ENCODE measurements at places on chromosomes 12 and 14. TPM values are rescaled to one million over a fixed set of nuclear protein-coding genes. Genes with fewer than 3 reads are reported as not detected.

Gene SOX5
- 0.98 TPM for total RNA-seq

DNA sequence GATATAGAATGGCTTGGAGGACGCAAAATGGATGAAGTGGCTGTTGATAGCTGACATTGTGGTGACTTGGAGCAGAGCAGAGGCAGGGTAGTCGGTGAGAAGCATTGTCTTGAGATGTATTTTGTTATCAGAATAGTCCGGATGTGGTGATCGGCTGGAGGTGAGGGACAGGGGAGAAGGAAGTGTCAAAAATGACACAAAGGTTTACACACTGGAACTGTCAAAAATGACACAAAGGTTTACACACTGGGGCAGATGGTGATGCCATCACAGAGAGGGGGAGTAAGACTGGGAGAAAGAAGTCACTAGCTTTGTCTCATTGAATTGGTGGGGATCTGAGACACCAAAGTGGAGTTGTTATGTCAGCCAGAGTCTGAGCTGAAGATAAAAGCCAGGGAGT is 30.1 kb downstream of the CDKL1 start:
- peaks cover 6% of the 10 kb centered on the region for H3K36me3 ChIP-seq
- DNase-seq = no peak
- no peaks in the 10 kb centered on the region for H3K27me3 ChIP-seq
- peaks cover 20% of the 10 kb centered on the region for H3K4me1 ChIP-seq

DNA sequence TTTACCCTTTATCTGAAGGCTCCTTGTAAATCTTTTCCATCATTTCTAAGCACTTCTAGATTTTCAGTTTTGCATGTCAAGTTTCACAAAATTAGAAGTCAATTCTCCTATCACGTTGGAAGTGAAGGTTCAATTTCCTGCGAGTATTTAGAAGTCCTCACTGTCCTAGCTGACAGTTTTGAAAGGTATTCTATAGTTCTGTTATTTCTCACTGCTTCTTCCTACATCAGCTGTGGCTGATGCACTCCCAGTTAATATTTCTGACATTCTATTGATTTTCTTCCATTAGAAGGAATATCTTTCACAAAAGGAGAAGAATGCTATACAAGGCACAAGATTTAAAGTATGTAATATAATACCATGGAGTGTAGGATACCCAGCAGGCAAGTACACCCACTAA is 15.8 kb upstream of the TMCC3 start:
- no peaks in the 10 kb centered on the region for H3K4me1 ChIP-seq
- no peak for DNase-seq
- H3K36me3 ChIP-seq = no peaks in the 10 kb centered on the region
- no peak overlapping the region for H3K4me3 ChIP-seq
- no peak overlapping the region for H3K27ac ChIP-seq

- H3K4me3 ChIP-seq = peak overlapping the region; percentile 96
- H3K36me3 ChIP-seq = no peaks in the 10 kb centered on the region
- DNase-seq = no peak
- H3K27ac ChIP-seq = no peak overlapping the region
- no peaks in the 10 kb centered on the region for H3K27me3 ChIP-seq
- peaks cover 9% of the 10 kb centered on the region for H3K4me1 ChIP-seq
Measured at GRCh38 chr12:25384893-25385248, 134.1 kb upstream of the KRAS start.

Gene ANO2
- total RNA-seq = not detected

DNA sequence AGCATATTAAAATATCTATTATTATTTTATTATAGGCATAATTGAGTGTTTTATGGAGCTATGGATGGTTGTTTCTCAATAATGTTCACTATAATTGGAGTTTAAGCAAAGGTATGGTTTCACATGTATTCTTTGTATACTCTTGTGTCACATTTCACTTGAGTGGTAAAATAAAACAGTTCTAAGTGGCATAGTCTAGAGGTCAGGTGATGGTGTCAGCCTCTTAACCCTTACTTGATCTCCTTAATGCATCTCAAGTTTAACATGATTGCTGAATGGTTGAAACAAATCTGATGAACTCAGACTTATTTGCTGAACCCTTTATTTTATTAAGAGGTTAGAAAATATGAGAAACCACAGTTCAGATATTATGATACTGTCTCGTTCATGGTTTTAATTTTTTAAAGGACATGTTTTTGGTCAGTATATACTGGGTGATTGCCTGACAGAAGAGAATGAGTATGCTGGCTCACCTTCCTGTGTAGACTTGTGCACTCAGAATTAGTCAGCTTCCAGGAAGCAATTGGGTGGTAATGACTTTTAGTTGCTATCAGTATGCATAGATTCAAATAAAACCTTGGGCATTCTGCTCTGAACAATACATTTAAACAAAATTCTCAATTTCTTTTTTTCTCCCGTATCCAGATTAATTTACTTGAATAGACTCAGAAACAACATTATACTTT is 464.6 kb downstream of the PCNX1 start:
- DNase-seq = peak; percentile 74
- H3K27ac ChIP-seq = peak overlapping the region; percentile 95
- no peaks in the 10 kb centered on the region for H3K36me3 ChIP-seq
- H3K27me3 ChIP-seq = no peaks in the 10 kb centered on the region
- H3K4me1 ChIP-seq = peaks cover 11% of the 10 kb centered on the region

GRCh38 chr14:53516261-53516774 is 363.2 kb upstream of the DDHD1 start:
- H3K27me3 ChIP-seq = no peaks in the 10 kb centered on the region
- H3K27ac ChIP-seq = no peak overlapping the region
- DNase-seq = no peak
- H3K4me1 ChIP-seq = peaks cover 4% of the 10 kb centered on the region
- no peak overlapping the region for H3K4me3 ChIP-seq

GRCh38 chr12:73384592-73384991 is 1112.4 kb downstream of the TRHDE start:
- H3K27ac ChIP-seq = no peak overlapping the region
- H3K27me3 ChIP-seq = no peaks in the 10 kb centered on the region
- H3K36me3 ChIP-seq = no peaks in the 10 kb centered on the region
- DNase-seq = no peak

GRCh38 chr12:68932128-68932960 is 627 bp downstream of the CPM start:
- H3K4me3 ChIP-seq = peak overlapping the region; percentile 73
- DNase-seq = no peak
- no peak overlapping the region for H3K27ac ChIP-seq
- H3K36me3 ChIP-seq = no peaks in the 10 kb centered on the region
- H3K4me1 ChIP-seq = no peaks in the 10 kb centered on the region
- H3K27me3 ChIP-seq = no peaks in the 10 kb centered on the region

Gene B3GNT4
- 1.8 TPM for total RNA-seq

Gene CPNE6
- not detected for total RNA-seq

- H3K27me3 ChIP-seq = no peaks in the 10 kb centered on the region
- peaks cover 36% of the 10 kb centered on the region for H3K4me1 ChIP-seq
- DNase-seq = peak; percentile 78
- H3K36me3 ChIP-seq = no peaks in the 10 kb centered on the region
- peak overlapping the region; percentile 36 for H3K27ac ChIP-seq
Measured at GRCh38 chr12:124581307-124582107, 14.1 kb upstream of the NCOR2 start.

Gene OR11H7
- total RNA-seq = not detected

DNA sequence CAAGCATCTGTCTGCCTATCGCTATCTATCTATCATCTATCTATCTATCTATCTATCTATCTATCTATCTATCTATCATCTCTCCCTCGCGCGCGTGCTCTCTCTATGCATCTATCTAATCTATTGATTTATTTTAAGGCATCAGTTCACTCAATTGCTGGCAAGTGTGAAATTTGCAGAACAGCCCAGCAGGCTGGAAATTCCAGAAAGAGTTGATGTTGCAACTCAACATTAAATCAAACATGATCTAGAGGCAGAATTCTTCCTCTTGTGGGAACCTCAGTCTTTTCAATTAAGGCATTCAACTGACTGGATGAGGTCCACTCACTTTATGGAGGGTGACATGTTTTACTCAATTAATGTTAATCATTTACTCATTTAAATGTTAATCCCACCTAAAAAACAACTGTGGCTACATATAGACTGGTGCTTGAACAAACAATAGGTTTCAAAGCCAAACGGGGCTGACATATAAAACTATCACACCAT is 1210.8 kb downstream of the GALC start:
- H3K27ac ChIP-seq = no peak overlapping the region
- no peaks in the 10 kb centered on the region for H3K27me3 ChIP-seq
- no peak for DNase-seq
- H3K36me3 ChIP-seq = no peaks in the 10 kb centered on the region
- peaks cover 29% of the 10 kb centered on the region for H3K4me1 ChIP-seq

Gene KRT5
- 3,552 TPM for total RNA-seq

Gene SCNN1A
- 136 TPM for total RNA-seq

DNA sequence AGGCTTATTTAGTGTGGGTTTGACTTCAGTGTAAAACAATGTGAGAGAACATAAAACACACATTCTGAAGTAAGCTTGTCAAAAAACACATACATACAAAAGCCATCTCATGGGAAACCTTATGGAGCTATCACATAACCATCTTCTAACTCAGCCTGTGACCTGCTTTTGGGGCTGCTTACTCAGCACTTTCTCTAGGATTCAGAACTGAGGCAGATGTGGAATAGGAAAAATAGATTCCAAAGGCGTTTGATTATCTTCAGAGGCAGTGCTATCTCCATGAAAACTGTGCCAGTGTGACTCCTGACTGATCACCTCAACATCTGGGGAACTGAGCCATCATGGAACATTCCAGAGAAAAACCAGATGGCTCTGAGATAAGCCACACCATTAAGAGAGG is 13.5 kb downstream of the HAL start:
- no peak overlapping the region for H3K27ac ChIP-seq
- no peak overlapping the region for H3K4me3 ChIP-seq
- no peaks in the 10 kb centered on the region for H3K27me3 ChIP-seq
- H3K4me1 ChIP-seq = peaks cover 5% of the 10 kb centered on the region
- H3K36me3 ChIP-seq = no peaks in the 10 kb centered on the region
- DNase-seq = no peak

Gene RERGL
- not detected for total RNA-seq

Gene PNP
- total RNA-seq = 63.9 TPM

GRCh38 chr14:68033336-68033932 is 213.9 kb downstream of the RAD51B start:
- no peaks in the 10 kb centered on the region for H3K36me3 ChIP-seq
- no peak for DNase-seq
- no peaks in the 10 kb centered on the region for H3K27me3 ChIP-seq
- no peaks in the 10 kb centered on the region for H3K4me1 ChIP-seq
- H3K4me3 ChIP-seq = no peak overlapping the region
- no peak overlapping the region for H3K27ac ChIP-seq

Gene KRT85
- not detected for total RNA-seq

DNA sequence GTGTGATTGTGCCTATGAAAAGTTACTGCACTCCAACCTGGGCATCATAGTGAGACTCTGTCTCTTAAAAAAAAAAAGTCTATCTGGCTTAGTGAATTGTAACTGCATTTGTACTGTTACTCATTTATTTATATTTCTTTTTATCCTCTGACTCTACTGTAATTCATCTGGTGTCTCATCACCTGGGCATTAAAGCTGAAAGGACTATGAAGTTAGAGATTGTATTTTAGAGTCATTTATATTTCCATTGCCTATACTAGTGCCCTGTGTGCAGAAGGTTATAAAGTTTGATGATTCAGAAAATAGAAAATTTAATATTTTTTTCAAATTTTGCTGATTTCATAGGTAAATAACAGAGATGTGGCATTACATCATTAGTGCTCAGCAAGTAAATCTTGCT is 30.2 kb downstream of the BICDL1 start:
- no peaks in the 10 kb centered on the region for H3K4me1 ChIP-seq
- no peaks in the 10 kb centered on the region for H3K27me3 ChIP-seq
- DNase-seq = no peak
- H3K4me3 ChIP-seq = no peak overlapping the region
- no peaks in the 10 kb centered on the region for H3K36me3 ChIP-seq

- no peak overlapping the region for H3K4me3 ChIP-seq
- peak; percentile 53 for DNase-seq
- H3K27ac ChIP-seq = no peak overlapping the region
- no peaks in the 10 kb centered on the region for H3K27me3 ChIP-seq
- peaks cover 6% of the 10 kb centered on the region for H3K36me3 ChIP-seq
- peaks cover 7% of the 10 kb centered on the region for H3K4me1 ChIP-seq
Measured at GRCh38 chr14:73058922-73059673, 764 bp downstream of the RBM25 start.

Gene RPS6KA5
- 2.2 TPM for total RNA-seq

Gene PLA2G1B
- total RNA-seq = not detected

Gene ITGB7
- 1.0 TPM for total RNA-seq

- no peak overlapping the region for H3K27ac ChIP-seq
- no peaks in the 10 kb centered on the region for H3K27me3 ChIP-seq
Measured at GRCh38 chr12:27148791-27149190, 66.4 kb upstream of the C12orf71 start.

Gene PZP
- not detected for total RNA-seq

Gene LTBP2
- 16.8 TPM for total RNA-seq

GRCh38 chr12:3931206-3931605 is 58.0 kb upstream of the PARP11 start:
- no peak overlapping the region for H3K4me3 ChIP-seq
- no peaks in the 10 kb centered on the region for H3K4me1 ChIP-seq
- no peaks in the 10 kb centered on the region for H3K36me3 ChIP-seq
- no peak overlapping the region for H3K27ac ChIP-seq
- no peak for DNase-seq
- H3K27me3 ChIP-seq = peaks cover 81% of the 10 kb centered on the region

All from MCF 10A (cell line).